ENCODE measurements at places on chromosomes 7 and 10.

- peak; percentile 81 for DNase-seq
Observed at GRCh38 chr7:78702770-78703169, 750.7 kb downstream of the MAGI2 start.

DNA sequence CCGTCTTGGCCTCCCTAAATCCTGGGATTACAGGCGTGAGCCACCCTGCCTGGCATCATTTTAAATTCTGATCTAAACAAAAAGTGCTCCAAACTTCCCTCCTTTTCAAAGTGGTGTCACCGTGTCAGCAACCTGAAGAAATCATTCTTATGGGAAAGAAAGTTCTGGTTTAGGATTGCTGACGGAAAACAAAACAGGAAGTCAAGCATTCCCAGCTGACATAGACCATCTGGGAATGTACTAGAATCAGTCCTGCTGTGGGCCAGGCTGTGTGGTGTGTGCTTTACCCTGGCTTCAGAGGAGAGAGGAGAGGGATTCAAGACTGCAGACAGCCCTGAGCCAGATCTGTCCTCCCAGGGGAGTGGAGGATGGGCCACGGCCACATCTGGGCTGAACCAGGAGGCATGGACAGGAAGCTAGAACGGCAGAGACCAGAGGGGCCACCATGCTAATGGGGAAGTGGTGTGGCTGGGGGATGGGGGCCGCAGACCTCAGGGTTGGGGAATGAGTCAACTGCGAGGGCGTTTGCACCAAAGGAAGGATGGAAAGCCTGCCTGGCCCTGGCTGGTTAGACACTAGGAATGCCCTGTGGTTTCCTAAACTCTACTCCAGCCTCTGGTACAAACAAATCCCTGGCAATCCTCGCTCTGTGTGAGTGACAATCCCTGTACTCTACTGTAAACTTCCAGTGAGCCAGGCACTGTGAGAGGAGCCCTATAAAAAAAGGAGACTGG, 16.7 kb upstream of the CLIP2 start:
- DNase-seq: peak; percentile 86

- no peak for DNase-seq
Observed at GRCh38 chr7:107387573-107388219, 82.2 kb upstream of the GPR22 start.

DNA sequence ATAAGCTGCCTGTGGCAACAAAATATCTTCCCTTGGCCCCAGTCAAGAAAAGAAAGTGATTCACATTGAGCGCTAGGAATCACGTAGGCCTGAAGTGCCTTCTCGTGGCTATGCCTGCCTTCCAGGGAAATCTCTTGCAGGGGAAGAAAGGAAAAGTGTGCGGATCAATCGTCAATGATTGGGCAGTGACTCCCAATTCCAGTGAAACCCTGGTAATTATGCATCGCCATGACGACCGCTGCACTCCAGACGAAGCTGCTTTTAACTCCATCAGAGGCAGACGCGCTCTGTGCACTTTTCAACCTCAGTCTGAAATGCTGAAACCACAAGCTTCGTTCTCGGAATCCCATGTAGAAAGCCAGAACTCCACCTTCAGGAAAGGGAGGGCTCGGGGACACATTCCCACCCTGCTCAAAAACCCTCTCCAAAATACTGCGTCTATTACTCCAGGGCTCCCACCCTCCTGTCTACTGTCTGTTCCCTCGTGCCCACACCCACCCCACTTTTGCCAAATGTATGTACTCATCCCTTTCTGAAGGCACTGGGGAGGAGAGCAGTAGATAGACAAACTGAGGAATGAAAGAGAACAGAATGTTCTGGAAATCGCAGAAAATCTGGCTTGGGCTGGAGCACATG, 24.2 kb upstream of the PRKAG2 start:
- no peak for DNase-seq

- DNase-seq: no peak
Observed at GRCh38 chr10:6269953-6270867, 67.5 kb downstream of the PFKFB3 start.

- DNase-seq: no peak
Observed at GRCh38 chr10:133336118-133336576, 549 bp downstream of the CALY start.

DNA sequence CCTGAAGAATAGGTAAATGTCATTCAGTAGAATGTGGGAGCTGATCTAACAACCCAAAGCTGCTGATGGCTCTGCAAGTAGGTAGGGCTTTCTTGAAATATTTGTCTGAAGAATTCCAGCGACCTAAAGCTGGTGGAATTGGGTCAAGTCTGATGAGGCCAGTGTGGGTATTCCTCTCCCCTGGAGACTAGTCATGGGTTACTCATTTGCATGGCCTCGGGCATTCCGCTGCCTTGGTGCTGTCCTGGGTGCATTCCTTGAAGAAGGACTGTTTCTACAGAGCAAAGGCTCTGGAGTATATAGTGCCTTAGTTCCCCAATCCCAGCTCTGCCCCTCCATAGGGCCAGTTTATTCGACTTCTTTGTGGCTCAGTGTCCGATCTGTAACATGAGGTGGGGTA, 19.2 kb downstream of the PDK4 start:
- no peak for DNase-seq

DNA sequence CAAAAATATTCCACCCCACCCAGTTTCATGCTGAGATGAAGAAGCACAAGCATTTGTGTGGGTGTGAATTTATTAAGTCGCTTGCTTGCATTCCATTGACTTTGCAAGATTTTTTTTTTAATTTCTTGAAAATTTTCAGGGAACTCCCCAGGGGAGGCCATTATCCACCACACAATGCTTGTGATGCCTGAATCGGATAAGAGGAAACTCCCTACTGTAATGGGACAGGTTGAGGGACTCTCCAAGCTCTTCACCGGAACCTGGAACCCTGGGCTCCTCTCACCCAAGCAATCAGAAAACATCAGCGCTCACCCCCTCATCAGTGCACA, 153.6 kb upstream of the ZMIZ1 start:
- DNase-seq: no peak

- DNase-seq: no peak
Observed at GRCh38 chr7:101815826-101816594, 1.4 kb upstream of the CUX1 start.

GRCh38 chr10:129310881-129311280, 156.2 kb upstream of the MGMT start:
- no peak for DNase-seq

GRCh38 chr10:100790761-100791208, 45.4 kb downstream of the PAX2 start:
- DNase-seq: no peak

DNA sequence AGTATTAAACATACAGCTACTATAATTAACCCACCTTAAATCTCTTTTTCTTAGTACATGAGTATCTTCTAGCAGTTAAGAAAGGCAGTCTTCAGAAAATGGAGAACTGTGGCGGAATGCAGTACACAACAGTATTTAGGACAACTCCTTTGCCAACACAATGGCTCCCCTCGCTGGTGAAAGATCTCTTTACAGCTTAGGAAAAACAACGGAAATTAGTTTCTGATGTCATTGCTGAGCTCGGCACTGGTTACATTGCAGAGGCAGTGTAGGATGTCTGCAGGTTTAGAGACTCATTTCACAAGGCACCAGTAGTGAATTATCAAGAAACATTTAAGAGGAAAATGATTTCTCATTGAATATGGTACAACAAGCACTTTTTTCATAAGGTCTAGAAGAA, 43.4 kb downstream of the GLRX3 start:
- DNase-seq: peak; percentile 5

DNA sequence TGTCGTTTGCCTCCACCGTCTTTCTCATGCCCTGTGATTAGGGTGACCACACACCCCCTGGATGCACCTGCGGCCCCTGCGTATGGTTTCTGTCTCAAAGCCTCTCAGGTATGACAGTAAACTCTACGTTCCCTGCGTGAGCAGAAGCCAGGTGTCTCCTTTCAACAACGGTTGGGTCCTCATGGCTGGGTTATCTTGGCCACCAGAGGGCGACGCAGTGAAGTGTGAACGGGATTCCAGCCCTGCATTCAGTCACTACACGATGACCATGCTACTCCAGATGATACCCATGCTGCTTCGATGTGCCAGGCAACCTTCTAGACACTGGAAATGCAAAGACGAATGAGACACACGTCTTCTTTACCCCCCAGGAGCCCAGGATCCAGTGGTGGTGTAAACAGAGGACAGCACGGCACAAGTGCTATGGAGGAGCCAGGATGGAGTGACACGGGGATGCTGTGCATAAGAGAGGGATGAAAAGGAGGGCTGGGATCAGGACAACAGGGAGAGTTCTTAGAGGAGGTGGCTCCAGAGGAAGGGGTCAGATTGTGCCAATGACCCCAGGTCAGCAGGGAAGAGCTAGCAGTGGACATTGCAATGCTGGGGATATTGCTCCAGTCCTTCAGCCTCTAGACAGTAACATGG, 228.1 kb upstream of the PFKP start:
- DNase-seq: no peak

DNA sequence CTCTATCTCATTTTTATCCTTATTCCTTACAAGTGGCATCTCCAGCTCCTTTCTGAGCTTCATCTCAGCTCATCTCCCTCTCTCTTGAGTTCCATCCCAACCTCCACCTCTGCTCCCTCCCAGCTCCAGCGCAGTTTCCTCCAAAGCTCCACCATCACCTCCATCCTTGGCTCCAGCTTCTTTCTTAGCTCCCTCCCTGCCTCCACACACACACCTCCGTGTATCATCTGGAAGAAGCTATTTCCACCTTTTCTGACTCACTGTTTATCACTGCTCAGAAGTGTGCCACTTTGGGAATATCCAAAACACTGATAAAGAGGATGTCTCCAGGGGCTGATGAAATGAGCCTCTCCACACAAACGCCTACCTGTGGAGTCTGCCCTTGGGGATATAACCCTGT, 481.4 kb downstream of the PTPRN2 start:
- DNase-seq: no peak

DNA sequence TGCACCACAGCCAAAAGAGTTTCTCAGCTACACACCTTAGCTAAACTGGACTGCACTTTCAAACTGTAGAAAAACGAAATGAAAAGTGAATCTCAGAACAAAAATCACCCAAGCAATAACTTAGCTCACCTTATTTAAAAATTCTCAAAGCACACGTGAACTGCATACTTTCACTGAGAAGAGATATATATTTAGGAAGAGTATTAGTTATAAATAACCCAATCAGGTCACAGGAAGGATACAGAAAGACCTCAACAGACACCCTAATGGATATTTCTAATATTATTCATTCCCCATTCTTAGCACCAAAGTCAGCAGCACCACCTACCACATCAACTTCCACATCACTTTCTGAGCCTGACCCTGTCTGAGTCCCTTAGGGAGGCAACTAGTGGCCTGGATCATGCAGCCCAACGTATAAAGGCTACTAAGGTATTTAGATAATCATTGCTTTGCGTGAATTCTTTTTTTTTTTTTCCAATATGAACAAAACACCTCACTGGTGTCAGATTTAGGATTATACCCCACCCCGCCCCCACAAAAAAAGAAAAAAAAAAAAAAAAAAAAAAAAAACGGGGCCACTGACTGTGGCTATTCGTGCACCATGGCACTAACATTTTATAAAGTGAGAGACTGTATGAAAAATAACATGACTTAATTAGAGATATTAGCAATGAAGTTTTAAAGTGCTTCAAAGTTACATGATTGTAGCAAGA, 2.6 kb downstream of the ABI1 start:
- no peak for DNase-seq

- no peak for DNase-seq
Observed at GRCh38 chr10:132544744-132545658, 7.4 kb downstream of the INPP5A start.

GRCh38 chr10:48363617-48364355, 57.3 kb downstream of the MAPK8 start:
- DNase-seq: peak; percentile 42

DNA sequence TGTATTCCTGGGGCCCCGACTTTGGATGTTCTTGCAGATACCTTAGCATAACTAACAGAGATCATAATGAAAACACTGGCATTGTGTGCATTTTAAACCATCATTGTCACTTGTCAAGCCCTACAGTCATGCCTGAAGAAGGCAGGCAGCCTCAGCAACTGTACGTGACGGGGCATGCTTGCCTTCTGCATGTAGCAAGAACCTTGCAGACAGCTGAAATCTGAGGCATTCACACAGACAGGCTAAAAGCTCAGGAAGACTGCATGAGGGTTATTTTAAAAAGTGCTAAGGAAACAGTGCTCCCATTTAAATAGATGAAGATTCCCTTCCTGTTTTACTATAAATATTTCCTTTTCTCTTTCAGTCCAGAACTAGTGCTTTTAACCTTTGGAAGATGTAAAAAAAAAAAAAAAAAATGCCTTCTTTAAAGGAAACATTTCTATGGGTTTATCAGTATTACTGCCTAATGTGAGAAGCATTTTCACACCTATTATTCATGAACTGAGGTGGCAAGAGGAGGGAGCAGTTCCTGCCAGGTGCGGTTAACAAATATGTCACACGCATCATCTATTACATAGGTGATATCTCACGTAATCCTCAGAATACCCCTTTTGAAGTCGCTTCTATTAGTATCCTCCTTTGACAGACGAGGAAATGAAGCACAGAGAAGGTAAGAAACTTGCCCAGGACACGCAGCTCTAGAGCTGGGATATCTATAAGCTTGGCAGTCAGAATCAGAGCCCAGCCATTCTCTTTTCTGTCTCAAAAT, 88.1 kb downstream of the PRKCQ start:
- no peak for DNase-seq

DNA sequence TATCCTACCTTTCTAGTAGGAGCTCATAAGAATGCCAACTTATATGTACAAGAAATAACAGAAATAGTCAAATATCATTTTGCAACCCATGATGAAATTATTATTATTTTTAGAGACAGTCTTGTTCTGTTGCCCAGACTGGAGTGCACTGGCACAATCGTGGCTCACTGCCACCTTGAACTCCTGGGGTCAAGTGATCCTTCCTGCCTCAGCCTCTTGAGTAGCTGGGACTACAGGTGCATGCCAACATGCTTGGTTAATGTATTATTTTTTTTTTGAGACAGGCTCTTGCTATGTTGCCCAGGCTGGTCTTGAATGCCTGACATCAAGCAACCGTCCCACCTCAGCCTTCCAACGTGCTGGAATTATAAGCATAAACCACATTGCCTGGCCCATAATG, 44.8 kb downstream of the TNPO3 start:
- no peak for DNase-seq

DNA sequence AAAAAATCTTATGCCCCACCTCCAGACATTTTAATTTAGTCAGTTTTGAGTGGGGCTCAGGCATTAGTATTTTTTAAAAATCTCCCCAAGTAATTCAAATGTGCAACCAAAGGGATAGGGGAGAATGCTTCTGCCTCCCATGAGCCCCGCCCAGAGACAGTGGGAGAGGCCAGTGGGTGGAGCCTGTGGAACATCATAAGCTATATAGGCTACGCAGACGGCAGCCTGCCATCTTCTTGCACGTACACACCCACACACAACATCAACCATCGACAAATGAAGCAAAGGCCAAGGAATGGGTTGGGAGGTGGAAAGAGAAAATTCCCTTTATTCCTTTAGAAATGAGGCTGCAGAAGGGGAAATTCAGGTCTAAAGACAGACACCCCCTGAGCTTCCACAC, 25.2 kb downstream of the CREB3L2 start:
- DNase-seq: no peak

DNA sequence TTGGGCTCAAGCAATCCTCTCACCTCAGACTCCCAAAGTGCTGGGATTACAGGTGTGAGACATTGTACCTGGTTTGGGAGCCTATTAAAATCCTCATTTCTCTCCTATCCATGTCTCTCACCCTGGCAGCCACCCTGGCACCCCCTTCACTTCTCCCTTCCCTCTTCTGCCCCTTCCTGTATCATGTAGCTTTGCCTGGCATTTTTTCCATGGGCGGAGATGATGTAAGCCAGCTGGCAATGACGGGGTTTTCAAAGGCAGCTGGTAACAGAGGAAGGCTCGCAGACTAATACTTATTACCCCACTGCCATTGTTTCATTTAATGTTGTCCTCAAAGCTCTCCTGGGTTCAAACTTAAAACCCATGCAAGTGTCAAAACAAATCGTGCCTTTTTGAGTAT, 61.9 kb downstream of the RGS10 start:
- no peak for DNase-seq

All from HS-5 (cell line).